Right lobe of liver (tissue), 6 donors: ENCODE measurements at places on chromosomes 12 and 14. TPM values are rescaled to one million over a fixed set of nuclear protein-coding genes. Genes with fewer than 3 reads are reported as not detected.

- DNase-seq: no peak
Measured at GRCh38 chr14:30410986-30411385, 148.0 kb upstream of the G2E3 start.

The GSG1 gene
- total RNA-seq: not detected

The GLIPR1L1 gene
- not detected for total RNA-seq

DNA sequence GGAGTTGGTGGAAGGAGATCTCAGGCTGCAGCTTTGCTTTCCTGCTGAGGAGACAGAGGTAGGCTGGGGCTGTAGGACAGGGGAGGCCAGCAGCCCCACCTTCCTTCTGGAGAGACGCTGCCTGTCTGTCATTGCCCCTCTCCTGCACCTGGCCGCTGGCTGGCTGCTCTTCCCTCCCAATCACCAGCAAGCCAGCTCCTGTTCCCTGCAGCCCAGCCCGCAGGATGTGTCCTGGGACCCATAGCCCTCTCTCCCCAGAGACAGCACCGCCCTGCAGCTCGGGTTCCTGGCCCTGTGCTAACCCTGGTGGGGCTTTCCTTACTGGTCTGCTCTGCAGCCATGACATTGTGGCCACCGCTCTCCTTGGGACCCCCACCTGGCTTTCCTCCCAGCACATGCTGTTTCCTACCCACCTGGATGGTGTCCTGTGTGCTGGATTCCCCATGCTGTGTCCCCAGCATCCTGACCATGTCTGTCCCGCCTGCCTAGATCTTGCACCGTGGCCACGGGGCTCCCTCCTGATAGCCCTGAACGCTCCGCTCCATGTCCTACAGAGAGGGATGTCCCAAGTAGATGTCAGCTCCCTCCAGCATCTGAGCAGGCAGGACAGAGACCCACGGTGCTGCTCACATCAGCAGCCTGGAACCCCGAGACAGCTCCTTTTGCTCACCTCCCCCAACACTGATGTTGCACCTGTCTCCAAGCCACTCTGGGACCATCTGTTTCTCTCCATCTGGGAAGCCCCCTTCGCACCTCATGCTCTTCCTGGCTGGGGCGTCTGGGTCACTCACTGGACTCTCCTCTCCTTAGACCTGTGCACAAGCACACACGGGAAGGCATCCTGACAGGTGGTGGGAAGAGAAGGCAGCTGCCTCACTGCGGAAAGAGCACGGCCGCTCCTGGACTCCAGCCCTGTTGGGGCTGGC lies 1.1 kb upstream of the MTA1 start:
- no peak for DNase-seq

The EPYC gene
- not detected for total RNA-seq

The LRRK2 gene
- 4.9 TPM for total RNA-seq

The CLEC1B gene
- total RNA-seq: 23.5 TPM

DNA sequence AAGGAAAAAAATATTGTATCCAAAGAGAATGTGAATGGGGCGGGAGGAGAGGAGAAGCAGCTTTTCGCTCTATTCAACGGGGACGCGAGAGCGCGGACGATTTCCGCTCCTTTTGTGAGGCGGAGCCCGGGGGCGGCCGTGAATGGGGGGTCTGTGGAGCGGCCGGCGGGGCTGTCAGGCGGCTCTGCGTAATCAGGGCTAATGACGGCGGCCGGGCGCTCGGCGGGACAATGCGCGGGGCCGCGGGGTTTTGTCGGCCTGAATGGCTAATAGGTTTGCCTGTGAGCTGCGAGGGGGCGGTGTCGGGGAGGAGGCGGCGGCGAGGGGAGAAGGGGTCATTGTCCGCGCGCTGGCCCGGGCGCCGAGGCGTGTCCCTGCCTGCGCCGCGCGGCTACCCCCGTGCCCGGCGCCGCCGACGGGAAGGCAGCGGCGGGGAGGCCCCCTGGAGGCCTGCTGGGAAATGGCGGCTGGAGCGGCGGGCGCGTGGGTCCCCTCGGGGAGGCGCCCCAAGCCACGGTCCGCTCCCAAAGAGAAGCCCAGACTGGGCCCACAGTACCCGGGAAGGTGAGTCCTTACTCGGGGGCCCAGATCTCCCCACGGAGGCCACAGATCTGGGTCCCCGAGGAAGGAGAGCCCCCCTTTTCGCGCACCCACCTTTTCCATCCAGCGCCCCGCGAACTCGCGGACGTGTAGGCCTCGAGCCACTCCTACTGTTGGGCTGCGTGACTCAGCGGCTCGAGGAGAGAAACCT lies 6.0 kb downstream of the SIX6 start:
- DNase-seq: no peak

The GOLGA3 gene
- total RNA-seq: 15.7 TPM

GRCh38 chr12:92995258-92995903 lies 66.3 kb upstream of the EEA1 start:
- DNase-seq: no peak

DNA sequence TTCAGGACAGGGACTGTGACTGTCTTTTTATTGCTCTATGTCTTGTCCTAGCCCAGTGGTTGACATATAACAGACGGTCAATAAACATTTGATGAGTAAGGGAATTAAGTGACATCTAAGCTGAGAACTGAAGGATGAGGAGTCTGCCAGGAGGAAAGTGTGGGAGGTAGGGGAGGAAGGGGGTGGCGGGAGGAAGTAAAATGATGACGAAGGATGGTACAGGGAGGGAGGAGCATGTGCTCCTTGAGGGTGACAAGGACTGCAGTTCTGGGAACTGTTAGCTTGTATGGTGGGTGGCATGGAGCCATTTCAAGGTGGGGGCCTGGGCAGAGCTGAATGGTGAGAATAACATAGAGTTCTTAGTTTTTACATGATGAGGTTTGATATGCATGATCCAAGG lies 64.4 kb downstream of the RGS6 start:
- DNase-seq: no peak

The BIN2 gene
- 4.0 TPM for total RNA-seq
